GM23248 (cell line): ENCODE measurements at places on chromosomes 6 and 20. TPM values are rescaled to one million over a fixed set of nuclear protein-coding genes. Genes with fewer than 3 reads are reported as not detected.

CTAGE9 gene
- total RNA-seq = not detected in 2 replicates

RNF182 gene
- total RNA-seq = 2.3 and 2.7 TPM in 2 replicates

STK4 gene
- total RNA-seq = 21.9 and 30.4 TPM in 2 replicates

CD83 gene
- total RNA-seq = 1.5 and 5.1 TPM in 2 replicates

SYNJ2 gene
- total RNA-seq = 25.3 and 28.6 TPM in 2 replicates

SLC35F1 gene
- total RNA-seq = 0.76 TPM in 1 of 2 replicates, not detected in the other

BANF2 gene
- total RNA-seq = not detected in 2 replicates

DDX43 gene
- 0.11 and 0.13 TPM in 2 replicates for total RNA-seq

SRMS gene
- not detected in 2 replicates for total RNA-seq

IMPG1 gene
- not detected in 2 replicates for total RNA-seq

TSBP1 gene
- not detected in 2 replicates for total RNA-seq

AK9 gene
- 2.0 and 7.2 TPM in 2 replicates for total RNA-seq

LIME1 gene
- total RNA-seq = 14.1 and 32.0 TPM in 2 replicates

TNF gene
- total RNA-seq = not detected in 2 replicates

RAET1L gene
- not detected in 2 replicates for total RNA-seq

DNA sequence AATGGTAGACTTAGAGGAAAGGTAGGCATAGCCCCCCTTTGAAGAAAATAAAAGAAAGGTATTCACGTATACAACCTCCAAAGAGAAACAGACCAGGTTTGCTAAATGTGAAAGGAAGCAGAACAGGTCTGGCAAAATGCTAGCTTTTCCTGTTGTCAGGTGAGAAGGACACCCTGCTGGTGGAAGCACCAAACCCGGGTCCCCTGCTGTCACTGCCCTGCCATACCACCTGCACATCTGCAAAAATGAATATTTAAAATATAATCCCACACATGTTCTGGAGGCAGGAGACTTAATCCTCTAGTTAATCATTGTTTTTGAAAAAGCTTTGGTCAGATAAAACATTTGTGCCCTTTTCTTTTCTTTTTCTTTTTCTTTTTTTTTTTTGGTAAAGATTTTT lies 48.9 kb upstream of the OLIG3 start:
- no peaks in the 10 kb centered on the region for H3K36me3 ChIP-seq
- H3K4me3 ChIP-seq = no peak overlapping the region
- DNase-seq = no peak
- no peaks in the 10 kb centered on the region for H3K4me1 ChIP-seq
- H3K27me3 ChIP-seq = no peaks in the 10 kb centered on the region; the same call in 1 of the 2 replicates

- H3K27ac ChIP-seq = peak overlapping the region; percentile 88
- peak overlapping the region; percentile 88 for H3K4me3 ChIP-seq
Observed at GRCh38 chr6:3119040-3119723, 671 bp downstream of the BPHL start.

- H3K27me3 ChIP-seq = 0 out of 2 replicates have a peak, but pooled peaks cover 6% of the 10 kb centered on the region
- H3K36me3 ChIP-seq = no peaks in the 10 kb centered on the region
- peaks cover 7% of the 10 kb centered on the region; the same call in 1 of the 2 replicates for H3K4me1 ChIP-seq
- DNase-seq = peak; percentile 58
Observed at GRCh38 chr6:159106627-159107241, 61.9 kb upstream of the TAGAP start.

DNA sequence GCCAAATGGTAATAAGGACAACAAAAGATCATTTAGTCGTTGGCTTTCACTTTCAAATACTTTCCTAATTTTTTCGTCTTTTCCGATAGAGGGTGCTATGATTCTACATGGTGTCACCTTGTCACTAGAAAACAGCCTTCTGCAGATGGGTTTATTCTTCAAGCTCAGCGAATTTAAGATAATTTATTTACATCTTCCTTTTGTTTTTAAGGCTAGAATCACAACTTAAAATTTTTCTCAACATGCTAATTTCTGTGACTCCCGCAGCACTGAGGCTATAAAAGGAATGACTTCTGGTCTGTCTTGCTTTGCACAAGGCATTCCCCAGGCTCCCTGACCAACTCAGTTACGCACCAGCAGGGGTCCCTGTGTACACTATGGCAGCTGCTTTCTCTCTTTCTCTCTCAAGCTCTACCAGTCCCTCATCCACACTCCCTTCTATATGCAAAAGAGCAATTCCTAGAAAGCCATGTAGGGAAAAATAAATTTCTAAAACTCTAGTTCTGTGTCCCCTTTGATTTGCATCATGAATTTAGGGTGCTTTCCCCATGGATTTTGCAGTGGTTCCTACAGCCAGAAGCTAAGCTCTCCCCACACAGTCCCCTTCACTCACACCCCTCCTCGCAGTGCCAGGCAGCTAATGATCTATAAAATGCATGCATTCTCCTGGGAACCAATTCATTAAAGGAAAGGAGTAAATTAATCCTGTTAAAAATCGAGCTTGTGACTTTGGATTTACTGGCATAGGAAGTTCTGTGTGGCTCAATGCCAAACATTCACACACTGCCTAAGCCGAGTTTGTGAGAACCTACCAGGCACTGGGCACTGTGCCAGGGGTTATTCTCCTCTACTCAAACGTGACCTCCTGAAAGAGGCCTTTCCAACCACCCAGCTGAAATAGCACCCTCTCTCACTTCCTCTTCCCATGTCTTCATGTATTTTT lies 74.5 kb downstream of the DCDC2 start:
- peak overlapping the region; percentile 56 for H3K4me3 ChIP-seq
- no peaks in the 10 kb centered on the region for H3K36me3 ChIP-seq
- H3K27me3 ChIP-seq = no peaks in the 10 kb centered on the region
- no peak overlapping the region for H3K27ac ChIP-seq
- no peaks in the 10 kb centered on the region for H3K4me1 ChIP-seq

- H3K4me3 ChIP-seq = no peak overlapping the region
- no peaks in the 10 kb centered on the region for H3K27me3 ChIP-seq
- no peak for DNase-seq
- no peaks in the 10 kb centered on the region for H3K36me3 ChIP-seq
- H3K4me1 ChIP-seq = no peaks in the 10 kb centered on the region
Observed at GRCh38 chr6:5606546-5606945, 345.2 kb downstream of the FARS2 start.

DNA sequence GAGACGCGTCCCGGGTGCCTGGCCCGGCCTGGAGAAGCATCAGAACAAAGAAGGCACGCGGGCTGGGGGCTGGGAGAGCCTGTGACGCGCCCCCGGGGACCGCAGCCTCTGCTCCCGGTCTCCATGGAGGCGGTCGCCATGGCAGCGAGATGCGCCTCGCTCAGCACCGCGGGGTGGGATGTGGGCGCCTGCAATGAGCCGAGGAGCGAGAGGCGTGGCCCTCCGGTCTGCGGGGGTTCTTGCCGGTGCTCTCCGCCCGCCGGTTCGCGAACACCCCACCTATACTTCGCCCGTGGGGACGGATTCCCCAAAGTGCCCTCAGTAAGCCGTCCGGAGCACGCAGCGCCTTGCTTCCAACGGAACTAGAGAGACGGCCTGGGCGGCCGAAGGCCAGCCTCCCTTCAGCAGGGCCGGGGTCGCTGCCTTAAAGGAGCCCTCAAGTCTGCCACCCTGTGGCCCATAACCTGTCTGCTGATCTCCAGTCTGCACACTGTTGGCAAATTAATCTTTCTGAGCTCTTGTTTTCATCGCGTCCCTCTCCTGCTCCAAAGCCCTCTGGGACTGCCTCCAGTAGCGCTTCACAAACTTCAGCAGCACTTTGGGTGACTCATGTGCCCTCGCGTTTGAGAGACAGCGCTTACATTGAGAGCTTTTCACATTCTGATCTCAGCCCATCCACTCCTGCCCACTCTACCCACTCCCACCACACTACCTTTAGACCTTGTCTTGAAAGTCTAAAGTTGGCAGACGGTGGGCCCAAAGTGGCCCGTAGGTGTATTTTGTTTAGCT lies 983 bp upstream of the ADISSP start:
- peak overlapping the region; percentile 88 for H3K27ac ChIP-seq
- peak; percentile 89 for DNase-seq
- H3K4me3 ChIP-seq = peak overlapping the region; percentile 82
- H3K4me1 ChIP-seq = peaks cover 10% of the 10 kb centered on the region; the same call in 1 of the 2 replicates
- no peaks in the 10 kb centered on the region for H3K36me3 ChIP-seq

GRCh38 chr6:9412951-9413559 lies 977.7 kb upstream of the SLC35B3 start:
- H3K36me3 ChIP-seq = no peaks in the 10 kb centered on the region
- H3K27ac ChIP-seq = no peak overlapping the region
- H3K27me3 ChIP-seq = no peaks in the 10 kb centered on the region

GRCh38 chr20:18790787-18791186 lies 22.8 kb upstream of the SCP2D1 start:
- DNase-seq = no peak
- no peaks in the 10 kb centered on the region; the same call in 1 of the 2 replicates for H3K4me1 ChIP-seq
- no peaks in the 10 kb centered on the region for H3K27me3 ChIP-seq
- H3K36me3 ChIP-seq = no peaks in the 10 kb centered on the region
- no peak overlapping the region for H3K4me3 ChIP-seq

DNA sequence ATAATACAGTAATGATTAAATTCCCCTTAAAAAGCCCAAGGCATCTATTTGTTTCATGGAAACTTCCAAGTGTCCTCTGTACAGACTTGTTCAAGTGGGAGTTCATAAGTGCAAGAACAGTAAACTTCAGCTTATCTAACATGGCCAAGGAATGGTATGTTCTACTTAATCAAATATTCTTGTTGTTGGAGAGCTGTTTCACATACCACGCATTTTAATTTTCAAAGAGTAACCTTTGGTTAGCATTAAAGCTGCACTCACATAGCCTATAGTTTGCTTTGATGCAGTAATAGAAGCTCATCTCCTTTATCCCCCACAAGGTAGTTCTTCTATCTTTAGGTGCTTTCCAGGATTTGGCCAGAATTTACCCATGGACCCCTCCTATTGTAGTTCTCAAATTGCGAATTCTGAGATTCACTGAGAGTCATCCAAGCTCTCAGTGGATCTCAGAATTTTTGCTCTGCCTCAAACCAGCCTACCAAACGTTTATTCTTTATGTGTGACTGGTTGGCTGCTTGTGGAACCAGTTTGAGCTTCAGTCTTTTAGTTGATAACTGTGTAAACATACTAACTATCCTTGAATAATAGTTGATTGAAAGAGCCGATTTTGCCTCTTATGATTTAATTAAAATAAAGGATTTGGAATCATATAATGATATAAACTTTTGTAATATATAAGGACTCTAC lies 668.0 kb upstream of the FLRT3 start:
- H3K27ac ChIP-seq = no peak overlapping the region
- no peaks in the 10 kb centered on the region for H3K27me3 ChIP-seq
- H3K4me3 ChIP-seq = no peak overlapping the region
- DNase-seq = no peak

DNA sequence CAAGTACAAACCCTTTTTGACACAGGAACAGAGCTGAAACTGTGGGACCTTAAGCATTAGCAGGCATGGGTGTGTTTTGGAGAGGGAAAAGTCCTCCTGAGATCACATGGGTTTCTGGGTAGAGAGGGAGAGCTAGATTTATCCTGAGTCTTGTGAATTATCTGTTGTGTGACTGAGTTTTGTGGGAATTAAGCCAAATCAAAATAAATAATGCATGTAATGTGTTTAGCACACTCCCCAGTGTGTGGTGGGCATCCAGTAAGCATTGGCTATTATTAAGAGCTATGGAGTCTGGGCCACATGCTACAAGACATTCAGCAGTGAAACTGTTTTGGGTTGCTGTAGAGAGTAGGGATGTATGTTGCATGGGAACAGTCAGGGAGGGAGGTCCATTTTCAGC lies 75.3 kb upstream of the JAG1 start:
- no peak for DNase-seq
- H3K4me3 ChIP-seq = no peak overlapping the region
- no peak overlapping the region for H3K27ac ChIP-seq
- no peaks in the 10 kb centered on the region; the same call in 1 of the 2 replicates for H3K27me3 ChIP-seq
- H3K36me3 ChIP-seq = no peaks in the 10 kb centered on the region
- H3K4me1 ChIP-seq = no peaks in the 10 kb centered on the region

GRCh38 chr6:55651015-55651414 lies 72.0 kb upstream of the HMGCLL1 start:
- H3K4me3 ChIP-seq = no peak overlapping the region
- H3K36me3 ChIP-seq = no peaks in the 10 kb centered on the region
- H3K27ac ChIP-seq = no peak overlapping the region
- H3K4me1 ChIP-seq = no peaks in the 10 kb centered on the region
- H3K27me3 ChIP-seq = peaks cover 16% of the 10 kb centered on the region

GRCh38 chr6:44699851-44700250 lies 312.3 kb downstream of the CDC5L start:
- H3K36me3 ChIP-seq = no peaks in the 10 kb centered on the region
- DNase-seq = no peak
- peaks cover 48% of the 10 kb centered on the region for H3K4me1 ChIP-seq
- no peak overlapping the region for H3K27ac ChIP-seq
- no peaks in the 10 kb centered on the region for H3K27me3 ChIP-seq

- no peaks in the 10 kb centered on the region for H3K36me3 ChIP-seq
- H3K27me3 ChIP-seq = no peaks in the 10 kb centered on the region
- H3K27ac ChIP-seq = no peak overlapping the region
- no peaks in the 10 kb centered on the region for H3K4me1 ChIP-seq
- no peak overlapping the region for H3K4me3 ChIP-seq
Observed at GRCh38 chr6:16258709-16259075, 20.3 kb downstream of the GMPR start.

- no peaks in the 10 kb centered on the region for H3K36me3 ChIP-seq
- no peaks in the 10 kb centered on the region for H3K4me1 ChIP-seq
- DNase-seq = no peak
- no peak overlapping the region for H3K4me3 ChIP-seq
- no peak overlapping the region for H3K27ac ChIP-seq
- no peaks in the 10 kb centered on the region for H3K27me3 ChIP-seq
Observed at GRCh38 chr6:163637524-163637923, 223.0 kb downstream of the QKI start.

DNA sequence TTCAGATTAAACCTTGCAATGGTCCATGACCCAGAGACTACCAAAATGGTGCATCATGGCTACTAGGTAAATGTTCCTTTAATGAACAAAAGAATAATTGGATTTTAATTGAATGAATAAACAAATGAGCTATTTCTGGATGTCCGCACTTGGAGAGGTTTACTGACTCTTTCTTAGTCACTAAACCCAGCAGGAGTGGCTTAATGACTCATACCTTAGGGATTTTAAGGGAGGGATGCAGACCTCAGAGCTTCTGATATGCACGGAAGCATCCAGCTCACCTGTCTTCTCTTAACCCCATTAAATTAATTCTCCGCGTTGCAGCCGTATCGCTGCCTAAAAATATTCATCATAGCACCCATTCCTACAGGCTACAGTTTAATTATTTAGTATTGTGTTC lies 970.0 kb upstream of the SLC35B3 start:
- DNase-seq = peak; percentile 86
- H3K4me1 ChIP-seq = peaks cover 26% of the 10 kb centered on the region
- H3K4me3 ChIP-seq = no peak overlapping the region
- 0 out of 2 replicates have a peak overlapping the region, but pooled peaks have one; percentile 3 for H3K27ac ChIP-seq

GRCh38 chr6:44627091-44627882 lies 239.8 kb downstream of the CDC5L start:
- no peaks in the 10 kb centered on the region for H3K4me1 ChIP-seq
- no peaks in the 10 kb centered on the region for H3K36me3 ChIP-seq
- H3K27me3 ChIP-seq = no peaks in the 10 kb centered on the region
- no peak overlapping the region for H3K4me3 ChIP-seq
- no peak overlapping the region for H3K27ac ChIP-seq

- H3K4me1 ChIP-seq = no peaks in the 10 kb centered on the region
- H3K4me3 ChIP-seq = no peak overlapping the region
- DNase-seq = no peak
Observed at GRCh38 chr20:61487346-61487996, 235.4 kb downstream of the CDH4 start.

- H3K27ac ChIP-seq = no peak overlapping the region
- DNase-seq = no peak
- H3K27me3 ChIP-seq = no peaks in the 10 kb centered on the region
- H3K36me3 ChIP-seq = no peaks in the 10 kb centered on the region
- no peak overlapping the region for H3K4me3 ChIP-seq
Observed at GRCh38 chr6:15581751-15582150, 81.1 kb downstream of the DTNBP1 start.
